ENCODE measurements at places on chromosomes 4 and X.

DNA sequence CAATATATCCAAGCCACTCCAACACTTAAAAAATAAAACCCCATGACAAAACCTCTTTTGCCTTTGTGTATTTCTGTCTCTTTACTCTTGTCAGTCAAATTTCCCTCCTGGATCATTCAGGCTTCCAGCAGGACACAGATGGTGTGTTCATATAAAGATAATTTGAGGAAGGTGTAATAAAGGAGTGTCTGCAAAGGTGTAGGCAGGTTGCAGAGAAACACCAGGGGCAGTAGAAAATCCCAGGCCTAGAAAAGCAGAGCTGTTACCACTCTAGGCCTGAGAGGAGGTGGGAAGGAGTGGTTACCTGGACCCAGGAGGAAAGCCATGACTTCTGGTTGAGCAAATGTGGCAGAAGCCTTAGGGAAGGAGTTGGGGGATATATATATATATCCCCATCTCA lies 28.8 kb downstream of the CHRNA9 start:
- no peak for DNase-seq

DNA sequence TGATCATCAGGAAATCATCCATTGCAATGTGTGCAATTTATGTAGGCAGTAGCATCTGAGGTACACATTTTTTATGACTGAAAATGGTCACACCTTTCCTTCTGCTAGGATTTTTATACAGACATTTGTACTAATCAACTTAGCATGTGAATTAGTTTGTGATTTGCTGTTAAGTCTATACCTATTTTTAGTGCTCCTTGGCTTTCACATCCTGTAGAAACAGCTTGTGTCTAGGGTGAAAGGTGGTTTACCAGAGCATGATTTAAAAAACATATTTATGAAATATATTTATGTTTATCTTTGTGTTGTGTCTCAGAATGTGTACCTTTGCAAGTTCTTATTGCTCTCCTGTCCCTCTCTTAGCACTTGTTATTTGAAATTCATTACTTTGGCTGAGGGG lies 916.0 kb downstream of the TECRL start:
- no peak for DNase-seq

- no peak for DNase-seq
Observed at GRCh38 chr4:148770377-148770776, 328.2 kb upstream of the NR3C2 start.

DNA sequence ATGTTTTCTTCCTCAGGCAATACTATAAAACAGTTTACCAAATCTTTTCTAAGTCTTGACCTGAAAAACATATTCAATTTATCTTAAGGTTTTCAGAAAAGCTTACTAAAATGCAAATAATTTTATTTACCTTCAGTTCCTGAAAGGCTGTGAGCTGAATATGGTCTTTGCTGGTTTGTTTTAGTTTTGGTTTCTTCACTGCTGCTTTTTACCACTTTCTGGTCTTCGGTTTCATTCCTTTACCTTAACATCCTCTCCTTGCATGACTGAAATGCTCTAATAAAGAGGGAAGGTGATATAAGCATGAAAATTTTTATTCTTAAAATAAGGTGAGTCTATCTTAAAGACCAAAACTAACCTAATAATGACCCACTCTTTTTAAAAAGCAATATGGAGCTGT lies 97.1 kb upstream of the NRK start:
- no peak for DNase-seq

DNA sequence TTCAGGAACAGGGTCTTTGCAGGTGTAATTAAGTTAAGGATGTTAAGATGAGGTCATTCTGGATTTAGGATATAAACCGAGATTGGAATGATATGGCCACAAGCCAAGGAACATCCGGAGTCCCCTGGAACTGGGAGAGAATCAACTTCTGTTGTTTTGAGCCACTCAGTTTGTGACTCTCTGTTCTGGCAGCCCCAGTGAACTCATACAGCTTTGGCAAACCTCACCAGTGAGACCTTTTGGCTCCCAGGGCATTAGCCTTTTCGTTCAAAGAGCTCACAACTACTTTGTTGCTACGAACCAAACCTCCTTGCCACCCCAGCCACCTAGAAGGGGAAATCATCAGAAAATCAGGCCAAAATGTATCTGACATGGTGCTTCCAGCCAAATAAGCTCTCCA lies 80.4 kb downstream of the MTMR1 start:
- no peak for DNase-seq

DNA sequence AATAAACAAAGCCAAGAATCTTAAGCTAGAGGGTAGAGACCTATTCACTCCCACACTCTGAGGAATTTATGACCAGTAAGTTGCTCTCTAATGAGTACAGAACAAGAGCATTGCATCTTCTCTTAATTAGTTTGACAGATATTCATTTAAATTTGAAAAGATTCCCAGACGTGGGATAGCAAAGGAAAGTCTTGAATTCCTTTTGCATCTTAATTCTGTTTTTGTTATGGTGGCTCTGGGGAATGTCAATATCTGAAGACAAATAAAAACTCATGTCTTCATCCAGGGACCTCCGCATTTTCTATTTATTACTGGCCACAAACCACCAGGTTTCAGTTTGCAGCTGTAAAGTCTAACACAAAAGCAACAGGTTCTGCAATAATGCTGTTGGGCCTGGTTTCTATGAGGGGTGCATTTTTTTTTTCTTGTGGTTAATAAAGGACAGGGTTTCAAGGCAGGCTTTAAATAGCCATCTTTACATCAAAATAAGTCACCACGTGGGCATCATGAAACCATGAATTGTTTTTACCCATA lies 172.3 kb downstream of the SHROOM3 start:
- no peak for DNase-seq

DNA sequence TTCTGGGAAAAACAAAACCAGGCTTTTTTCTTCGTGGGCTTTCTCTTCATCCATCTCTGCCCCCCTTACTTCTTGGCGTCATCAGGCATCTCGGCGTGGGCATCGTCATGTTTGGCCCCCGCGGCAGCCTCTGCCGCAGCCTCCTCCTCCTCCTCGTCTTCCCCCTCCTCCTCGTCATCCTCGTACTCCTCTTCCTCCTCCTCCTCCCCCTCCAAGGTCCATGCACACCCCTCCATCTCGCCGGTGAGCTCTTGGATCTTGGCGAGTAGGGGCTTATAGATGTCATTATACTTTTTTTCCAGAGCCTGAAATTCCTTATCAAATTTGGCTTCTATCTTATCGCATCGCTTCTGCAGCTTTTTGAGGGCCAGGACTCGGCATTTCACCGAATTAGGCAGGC lies 488 bp downstream of the NAP1L5 start:
- DNase-seq = no peak

GRCh38 chrX:31038575-31039326 lies 33.1 kb downstream of the FTHL17 start:
- peak; percentile 47 for DNase-seq

DNA sequence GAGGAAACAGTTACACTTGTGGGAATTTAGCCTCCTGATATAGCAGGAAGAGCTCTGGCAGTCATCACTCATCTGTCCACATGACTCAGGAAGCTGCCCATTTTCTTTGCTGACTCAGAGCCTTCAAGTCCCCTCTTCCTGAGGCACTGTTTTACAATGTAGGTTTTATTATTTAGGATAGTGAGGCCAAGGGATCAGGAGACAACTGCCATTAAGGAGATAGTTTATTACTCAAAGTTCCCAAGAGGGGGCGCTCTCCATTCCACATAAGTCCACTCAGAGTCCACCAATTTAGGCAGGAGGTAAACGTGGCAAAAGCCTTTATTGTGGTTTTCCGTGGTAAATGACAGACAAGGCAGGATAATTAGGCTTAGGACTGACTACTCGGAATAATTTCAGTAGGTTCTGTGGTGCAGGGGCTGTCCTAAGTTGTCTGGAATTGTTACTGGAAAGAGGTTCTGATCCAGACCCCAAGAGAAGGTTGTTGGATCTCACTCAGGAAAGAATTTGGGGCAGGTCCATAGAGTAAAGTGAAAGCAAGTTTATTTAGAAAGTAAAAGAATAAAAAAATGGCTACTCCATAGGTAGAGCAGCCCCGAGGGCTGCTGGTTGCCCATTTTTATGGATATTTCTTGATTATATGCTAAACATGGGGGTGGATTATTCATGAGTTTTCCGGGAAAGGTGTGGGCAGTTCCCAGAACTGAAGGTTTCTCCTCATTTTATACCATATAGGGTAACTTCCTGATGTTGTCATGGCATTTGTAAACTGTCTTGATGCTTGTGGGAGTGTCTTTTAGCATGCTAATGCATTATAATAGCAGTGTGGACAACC lies 96.0 kb upstream of the RAB40AL start:
- DNase-seq = no peak

GRCh38 chrX:73943693-73944562 lies 360.1 kb upstream of the ZCCHC13 start:
- DNase-seq = peak; percentile 88

GRCh38 chrX:132609362-132609848 lies 120.6 kb upstream of the MBNL3 start:
- DNase-seq = no peak

GRCh38 chr4:7865533-7865932 lies 74.1 kb downstream of the AFAP1 start:
- DNase-seq = no peak

DNA sequence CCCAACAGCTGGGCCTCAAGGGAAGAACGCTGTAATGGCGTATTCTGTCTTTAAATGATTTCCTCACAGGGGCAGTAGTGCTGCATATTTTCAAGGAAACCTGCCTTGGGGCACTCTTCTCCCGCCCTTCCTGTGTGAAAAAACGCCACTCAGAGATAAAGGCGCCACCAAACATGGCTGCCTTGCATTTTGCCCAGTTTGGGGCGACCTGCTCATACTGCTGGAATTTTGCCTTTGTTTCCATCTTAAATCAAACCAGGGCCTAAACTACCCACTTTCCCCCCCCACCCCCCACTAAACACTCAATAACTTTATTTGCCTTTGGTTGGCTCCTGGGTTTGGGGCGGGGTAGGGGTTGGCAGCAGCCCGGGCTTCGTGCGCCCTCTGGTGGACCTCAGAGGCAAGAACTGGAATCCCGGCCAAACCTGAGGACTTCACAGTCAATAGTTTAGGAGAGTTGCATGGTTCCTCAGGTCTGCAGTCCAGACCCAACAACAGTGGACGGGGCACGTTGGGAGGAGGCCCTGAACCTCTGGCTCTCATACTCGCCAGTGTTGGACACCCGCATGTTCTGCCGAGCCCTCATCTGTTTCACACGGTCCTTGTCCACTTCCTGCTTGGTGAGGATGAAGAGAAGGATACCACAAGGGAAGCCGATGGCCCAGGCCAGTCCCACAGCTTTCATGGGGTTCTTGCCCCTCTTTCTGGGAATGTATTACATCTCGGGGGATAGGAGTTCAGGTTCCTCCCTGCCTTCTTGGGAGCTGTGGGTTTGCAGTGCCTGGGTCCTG lies 220.1 kb upstream of the STK26 start:
- DNase-seq = no peak

GRCh38 chr4:2832309-2832980 lies 11.2 kb upstream of the ADD1 start:
- DNase-seq = peak; percentile 28

- DNase-seq = no peak
Observed at GRCh38 chr4:102503301-102503746, 2.2 kb downstream of the NFKB1 start.

DNA sequence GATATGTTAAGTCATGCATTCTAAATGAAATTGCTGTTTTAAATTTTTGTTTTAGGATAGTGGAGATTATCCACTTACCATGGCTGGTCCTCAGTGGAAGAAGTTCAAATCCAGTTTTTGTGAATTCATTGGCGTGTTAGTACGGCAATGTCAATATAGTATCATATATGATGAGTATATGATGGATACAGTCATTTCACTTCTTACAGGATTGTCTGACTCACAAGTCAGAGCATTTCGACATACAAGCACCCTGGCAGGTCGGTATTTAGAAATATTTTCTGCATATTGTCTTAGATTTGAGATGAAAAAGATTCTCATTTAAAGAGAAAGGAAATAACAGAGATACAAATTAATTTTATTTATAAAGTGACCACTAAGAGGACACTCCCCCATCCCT lies 83.6 kb downstream of the STAG2 start:
- DNase-seq = no peak

GRCh38 chrX:42195506-42195905 lies 272.2 kb upstream of the CASK start:
- DNase-seq = no peak

- no peak for DNase-seq
Observed at GRCh38 chr4:8542776-8543525, 37.2 kb upstream of the GPR78 start.

GRCh38 chr4:8316251-8316771 lies 46.8 kb downstream of the HTRA3 start:
- peak; percentile 40 for DNase-seq

- DNase-seq = no peak
Observed at GRCh38 chr4:171281359-171281758, 531.8 kb upstream of the GALNTL6 start.

DNA sequence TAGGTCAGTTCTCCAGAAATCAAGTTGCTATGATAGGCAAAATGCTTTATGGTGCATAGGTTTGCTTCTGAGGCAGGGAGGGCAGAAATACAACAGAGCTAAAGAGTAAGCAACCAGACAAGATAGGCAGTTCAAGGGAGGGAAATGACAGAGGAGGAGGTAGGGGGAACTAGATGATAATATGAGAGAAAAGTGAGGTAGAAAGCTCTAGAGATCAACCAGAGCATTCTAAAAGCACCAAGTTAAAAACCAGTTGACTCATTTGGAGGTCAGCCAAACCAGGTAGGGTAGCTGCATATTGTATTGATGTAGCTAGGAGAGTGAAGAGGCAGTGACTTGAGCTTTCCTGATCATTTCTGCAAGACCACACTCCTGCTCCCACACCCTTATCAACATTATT lies 49.0 kb upstream of the SLC16A2 start:
- no peak for DNase-seq

- no peak for DNase-seq
Observed at GRCh38 chr4:19327364-19327763, 924.3 kb upstream of the SLIT2 start.

DNA sequence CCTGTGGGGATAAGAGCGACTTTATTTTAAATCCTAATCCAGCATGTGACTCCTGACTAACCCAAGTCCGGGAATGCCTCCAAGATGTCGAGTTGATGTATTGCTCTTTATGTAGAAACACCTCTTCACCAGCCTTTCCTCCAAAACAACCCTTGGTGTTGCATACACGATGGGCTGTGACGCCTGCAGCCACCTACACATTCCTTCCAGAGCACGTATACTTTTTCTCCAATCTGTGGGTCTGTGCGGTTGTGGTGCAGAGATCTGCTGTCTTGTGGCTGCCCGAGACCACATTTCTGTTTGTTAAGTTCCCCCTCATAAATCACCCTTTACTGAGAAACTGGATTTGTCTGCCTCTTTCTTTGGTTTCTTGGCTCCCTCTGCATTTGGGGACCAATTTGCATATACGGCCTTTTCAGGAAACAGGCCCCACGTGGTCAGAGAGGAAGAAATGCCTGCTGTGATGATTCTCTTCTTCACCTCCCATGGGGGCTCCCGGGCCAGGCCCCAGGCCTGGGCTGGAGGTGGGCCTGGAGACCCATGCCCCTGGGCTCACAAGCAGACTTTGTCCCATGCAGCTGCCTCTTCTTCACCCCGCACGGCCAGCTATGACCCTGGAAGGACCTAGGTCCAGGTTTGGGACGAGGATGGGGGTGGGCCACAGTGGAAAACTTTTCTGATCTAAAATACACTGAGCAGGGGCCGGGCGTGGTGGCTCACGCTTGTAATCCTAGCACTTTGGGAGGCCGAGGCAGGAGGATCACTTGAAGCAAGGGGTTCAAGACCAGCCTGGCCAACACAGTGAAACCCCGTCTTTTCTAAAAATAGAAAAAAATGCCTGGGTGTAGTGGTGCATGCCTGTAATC lies 21.4 kb upstream of the AFAP1 start:
- no peak for DNase-seq

- DNase-seq = no peak
Observed at GRCh38 chr4:87188048-87188447, 32.4 kb downstream of the KLHL8 start.
